ENCODE measurements at places on chromosomes 3 and 15.
A peak's percentile ranks its signal among the peaks of the same experiment; 100 is the strongest.

DNA sequence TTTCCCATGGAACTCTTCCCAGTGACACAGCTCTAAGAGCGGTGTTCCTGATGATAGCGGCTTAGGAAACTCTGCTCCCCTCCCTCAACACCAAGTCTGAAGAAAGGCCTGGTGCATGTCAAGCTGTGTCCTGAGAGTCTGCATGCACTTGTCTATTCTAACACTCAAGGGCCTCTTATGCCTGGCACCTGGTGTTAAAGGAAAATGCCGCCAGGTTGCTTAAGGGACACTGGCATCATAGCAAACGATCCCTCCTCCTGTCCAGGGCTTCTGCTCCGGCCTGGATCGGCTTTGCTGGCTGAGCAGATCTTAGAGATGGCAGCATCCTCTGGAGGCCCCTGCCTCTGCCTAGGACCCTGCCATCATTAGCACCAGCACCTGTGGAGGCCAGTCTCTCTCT, 121.7 kb downstream of the MEGF11 start:
- no peak for DNase-seq

DNA sequence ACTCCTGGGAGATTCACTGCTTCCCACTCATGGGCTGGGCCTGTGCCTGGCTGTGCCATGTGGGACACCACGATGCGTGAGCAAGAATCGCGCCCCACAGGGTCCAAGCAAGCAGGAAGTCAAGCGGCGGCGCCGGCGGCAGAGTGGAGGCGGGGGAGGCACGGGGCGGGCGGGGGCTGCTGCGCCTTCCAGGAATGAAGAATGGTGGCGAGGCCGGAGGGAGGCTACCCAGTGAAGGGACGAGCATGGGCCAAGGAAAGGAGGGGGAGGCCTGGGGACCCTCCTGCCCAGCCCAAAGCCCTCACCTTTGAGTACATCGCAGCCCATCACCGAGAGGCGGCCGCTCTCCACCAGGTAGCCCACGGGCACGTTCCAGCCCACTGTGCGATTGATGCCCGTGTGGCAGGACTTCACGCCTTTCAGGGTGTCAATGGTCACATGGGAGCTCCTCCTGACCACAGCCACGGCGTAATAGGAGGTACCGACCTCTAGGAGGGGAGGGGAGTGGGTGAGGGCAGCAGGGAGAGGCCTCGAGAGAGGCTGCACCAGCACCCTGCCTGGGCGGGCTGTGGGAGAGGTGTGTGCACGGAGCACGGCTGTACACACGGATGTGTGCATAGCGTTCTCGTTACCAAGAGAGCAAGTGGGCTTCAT, 5.5 kb downstream of the MELTF start:
- no peak for DNase-seq

- no peak for DNase-seq
These were observed 60.0 kb upstream of the HES1 start for GRCh38 chr3:194075802-194076460.

DNA sequence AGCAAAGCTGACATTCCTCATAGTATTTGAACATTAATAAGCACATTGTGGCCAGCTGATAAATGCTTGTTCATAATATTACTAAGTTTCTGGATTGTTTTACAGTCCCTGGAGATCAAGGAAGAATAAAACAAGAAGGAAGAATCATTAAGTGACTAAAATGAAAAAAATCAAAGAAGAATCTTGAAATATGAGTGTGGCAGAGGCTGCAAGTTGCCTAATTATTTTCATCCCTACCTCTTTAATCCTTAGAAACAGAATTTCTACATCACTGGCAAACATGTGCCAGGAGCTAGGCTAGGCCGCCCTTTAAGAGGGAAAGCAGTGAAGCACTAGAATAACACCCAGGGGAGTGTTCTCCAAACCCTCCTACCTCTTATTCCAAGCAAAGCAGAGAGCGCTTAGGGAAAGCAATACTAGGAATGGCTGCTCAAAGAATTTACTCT, 98.9 kb downstream of the MAGI1 start:
- DNase-seq, result no peak

GRCh38 chr3:46612324-46612723, at the start of gene FAM240A:
TSS of gene FAM240A (plus strand) at chr3:46612525. CDS start at chr3:46612684, 159 bp downstream.
- DNase-seq, result no peak

GRCh38 chr15:101023501-101024072, 104.4 kb downstream of the LRRK1 start:
- no peak for DNase-seq

DNA sequence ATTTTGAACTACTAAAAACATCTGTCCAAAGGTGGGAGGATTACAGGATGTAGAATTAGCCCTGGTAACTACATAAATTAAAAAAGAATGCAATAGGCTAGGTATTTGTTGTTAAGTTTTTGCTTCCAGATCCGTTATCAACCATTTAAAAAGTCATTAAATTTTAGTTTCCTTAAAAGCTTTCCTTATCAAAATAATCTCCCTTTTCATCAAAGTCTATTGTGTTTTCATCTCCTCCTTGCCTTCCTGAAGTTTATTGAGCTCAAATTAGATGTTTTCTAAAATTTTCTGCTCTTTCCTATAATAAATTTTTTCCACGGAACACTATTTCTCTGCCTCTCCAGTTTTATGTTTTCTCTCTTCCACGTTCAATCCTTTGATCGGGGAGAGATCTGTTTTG, 108.6 kb downstream of the MEX3B start:
- DNase-seq, result no peak

- no peak for DNase-seq
These were observed 13.6 kb upstream of the WNT5A start for GRCh38 chr3:55500555-55501330.

- DNase-seq, result no peak
These were observed 10.3 kb downstream of the HRH1 start for GRCh38 chr3:11164607-11165006.

GRCh38 chr3:50316657-50317242, 5.8 kb downstream of the HYAL2 start:
- DNase-seq, result peak; percentile 2

GRCh38 chr3:124845406-124845805, 41.8 kb downstream of the ITGB5 start:
- DNase-seq, result no peak

DNA sequence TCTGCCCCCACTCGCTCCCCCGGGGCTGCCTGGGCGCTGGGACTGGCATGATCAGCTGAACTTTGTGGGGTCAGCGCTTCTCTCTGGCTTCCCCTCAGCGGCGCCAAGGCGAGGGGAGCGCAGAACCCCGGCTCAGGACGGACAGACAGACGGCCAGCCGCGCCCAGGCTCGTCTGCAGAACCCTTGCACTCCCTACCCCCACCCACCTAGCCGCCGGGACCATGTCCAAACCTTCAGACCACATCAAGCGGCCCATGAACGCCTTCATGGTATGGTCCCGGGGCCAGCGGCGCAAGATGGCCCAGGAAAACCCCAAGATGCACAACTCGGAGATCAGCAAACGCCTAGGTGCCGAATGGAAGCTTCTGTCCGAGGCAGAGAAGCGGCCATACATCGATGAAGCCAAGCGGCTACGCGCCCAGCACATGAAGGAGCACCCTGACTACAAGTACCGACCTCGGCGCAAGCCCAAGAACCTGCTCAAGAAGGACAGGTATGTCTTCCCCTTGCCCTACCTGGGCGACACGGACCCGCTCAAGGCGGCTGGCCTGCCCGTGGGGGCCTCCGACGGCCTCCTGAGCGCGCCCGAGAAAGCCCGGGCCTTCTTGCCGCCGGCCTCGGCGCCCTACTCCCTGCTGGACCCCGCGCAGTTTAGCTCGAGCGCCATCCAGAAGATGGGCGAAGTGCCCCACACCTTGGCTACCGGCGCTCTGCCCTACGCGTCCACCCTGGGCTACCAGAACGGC, 621 bp downstream of the SOX14 start:
- no peak for DNase-seq

DNA sequence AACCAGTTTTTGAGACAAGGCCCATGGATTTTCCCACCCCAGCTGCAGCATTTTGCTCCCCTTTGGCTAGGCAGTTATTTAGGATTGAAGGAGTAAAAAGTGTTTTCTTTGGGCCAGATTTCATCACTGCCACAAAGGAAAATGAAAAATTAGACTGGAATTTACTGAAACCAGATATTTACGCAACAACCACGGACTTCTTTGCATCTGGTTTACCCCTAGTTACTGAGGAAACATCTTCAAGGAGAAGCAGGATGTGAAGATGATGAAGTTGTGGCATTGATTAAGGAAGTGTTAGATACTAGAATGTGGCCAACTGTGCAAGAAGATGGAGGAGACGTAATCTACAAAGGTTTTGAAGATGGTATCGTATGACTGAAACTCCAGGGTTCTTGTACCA, 165.2 kb upstream of the MYRIP start:
- no peak for DNase-seq

GRCh38 chr3:132198516-132198915, 118.7 kb upstream of the ACP3 start:
- DNase-seq, result no peak

DNA sequence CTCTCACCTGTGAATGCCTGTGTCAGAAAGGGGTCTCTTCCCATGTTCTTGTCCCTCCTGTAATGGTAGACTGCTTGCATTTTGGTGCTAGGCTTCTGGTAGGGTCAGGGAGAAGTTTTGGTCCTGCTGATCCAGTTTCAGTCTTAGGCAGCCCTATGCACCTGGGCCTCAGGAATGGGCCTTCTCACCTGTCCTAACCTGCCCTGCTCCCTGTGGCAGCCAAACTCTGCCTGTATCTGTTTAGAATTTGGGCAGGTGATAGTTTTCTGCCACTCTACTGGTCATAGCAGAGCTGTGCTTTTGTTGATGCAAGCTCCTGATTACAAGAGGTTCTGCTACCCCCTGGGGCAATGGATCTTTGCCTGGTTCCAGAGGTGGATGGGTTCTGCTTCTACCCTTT, 118.7 kb downstream of the PLCL2 start:
- DNase-seq, result no peak

DNA sequence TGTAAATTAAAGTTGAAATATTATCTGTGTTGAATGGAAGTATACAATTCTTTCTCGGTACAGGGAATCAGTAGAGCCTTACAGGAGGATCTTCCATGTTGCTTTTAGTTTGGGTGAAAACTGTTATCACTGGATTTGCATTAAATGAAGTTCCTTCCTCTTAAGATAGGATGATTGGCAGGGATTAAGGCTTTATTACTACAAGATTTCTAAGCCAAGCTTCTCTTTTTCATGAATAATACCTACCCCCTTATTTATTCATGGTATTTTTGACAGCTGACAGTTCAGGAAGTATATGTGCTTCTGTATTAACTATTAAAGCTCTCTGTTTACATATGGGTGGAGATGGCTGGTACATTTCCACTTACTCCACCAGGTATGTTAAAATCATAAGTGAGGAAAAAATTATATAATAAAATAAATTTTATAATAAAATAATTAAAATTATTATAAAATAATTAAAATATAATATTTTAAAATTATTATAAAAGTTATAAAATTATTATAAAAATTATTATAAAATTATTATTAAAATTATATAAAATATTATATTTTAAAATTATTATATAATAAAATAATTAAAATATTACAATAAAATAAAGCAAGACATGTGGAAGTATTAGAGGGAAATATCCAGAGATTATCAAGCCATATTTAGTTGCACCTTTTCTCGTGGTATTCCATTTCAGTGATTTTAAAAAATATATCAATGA, 332.9 kb downstream of the ROBO2 start:
- DNase-seq, result no peak

DNA sequence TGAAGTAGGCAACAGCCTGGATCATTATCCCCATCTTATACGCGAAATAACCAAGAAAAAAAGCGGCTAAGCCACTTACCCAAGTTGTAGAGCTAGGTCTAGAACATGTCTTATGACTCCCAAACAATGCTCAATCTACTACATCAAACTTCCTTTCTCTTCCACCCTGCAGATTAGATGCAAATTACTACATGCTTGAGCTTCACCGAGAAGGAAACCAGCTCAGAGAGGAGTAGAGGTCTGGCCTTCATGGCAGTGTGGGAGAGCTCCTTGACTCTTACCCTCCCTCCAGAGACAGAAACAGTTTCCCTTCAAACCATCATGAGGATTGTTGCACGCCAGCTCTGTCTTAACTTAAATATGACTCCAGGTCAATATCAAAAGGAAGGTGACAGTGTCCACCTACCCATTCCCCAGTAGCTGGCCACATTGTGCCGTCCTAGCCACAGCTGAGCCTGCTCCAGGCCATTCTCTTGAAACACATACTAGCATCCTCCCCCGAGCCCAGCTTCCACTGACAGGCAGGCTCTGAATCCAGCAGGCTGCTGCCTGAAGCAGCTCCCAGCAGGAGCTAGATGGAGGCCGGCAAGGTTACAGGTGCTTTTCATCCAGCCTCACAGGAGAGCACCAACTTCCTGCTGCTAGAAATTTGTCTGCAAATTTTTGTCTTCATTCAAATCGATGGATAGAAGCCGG, 56.8 kb downstream of the CPN2 start:
- peak; percentile 54 for DNase-seq

- DNase-seq, result no peak
These were observed 302.9 kb upstream of the RARB start for GRCh38 chr3:25125201-25125600.

DNA sequence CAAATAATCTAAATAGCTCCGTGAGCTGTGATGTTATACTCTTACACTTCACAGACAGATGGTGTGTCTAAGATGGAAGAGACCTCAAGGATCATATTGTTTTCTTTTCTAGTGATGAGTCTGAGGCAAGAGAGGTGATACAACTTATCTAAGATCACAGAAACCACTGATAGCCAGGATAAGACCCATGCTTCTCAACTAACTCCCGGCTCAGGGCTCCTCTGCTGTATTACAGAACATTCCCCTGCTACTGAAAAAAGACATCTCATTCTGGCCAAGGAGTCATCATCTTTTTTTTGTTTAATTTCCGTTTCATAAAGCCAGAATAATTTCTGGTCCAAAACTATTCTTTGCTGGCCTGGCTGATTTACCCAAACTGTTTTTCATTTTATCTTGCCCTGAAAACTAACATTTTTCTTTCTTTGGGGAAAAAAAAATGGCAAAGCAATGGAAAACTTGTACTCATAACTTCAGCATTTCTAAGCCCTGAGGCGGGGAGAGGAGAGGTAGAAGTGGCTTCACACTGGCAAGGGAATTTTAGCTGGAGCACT, 46.9 kb upstream of the GAP43 start:
- DNase-seq, result no peak

GRCh38 chr15:58340176-58340575, 91.6 kb upstream of the LIPC start:
- DNase-seq, result no peak

DNA sequence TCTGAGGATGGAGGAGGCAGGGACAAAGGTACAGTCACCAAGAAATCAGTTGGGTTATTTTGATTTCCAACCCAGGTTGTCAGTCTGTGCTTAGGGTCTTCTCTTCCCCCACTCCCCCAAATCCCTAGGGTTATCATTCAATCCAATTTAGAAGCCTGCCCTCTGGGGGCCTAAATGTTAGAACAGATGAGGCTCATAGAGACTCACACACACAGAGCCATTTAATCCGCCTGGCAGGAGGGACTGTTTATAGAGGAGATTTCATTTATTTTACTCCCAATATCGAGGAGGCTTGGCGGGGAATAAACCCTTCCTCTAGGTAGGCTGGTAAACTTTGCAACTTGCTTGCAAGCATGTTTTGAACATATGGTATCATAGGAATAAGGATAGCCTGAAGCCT, 52.8 kb downstream of the RHCG start:
- no peak for DNase-seq

- DNase-seq, result peak; percentile 37
These were observed 255.2 kb downstream of the NR2F2 start for GRCh38 chr15:96585484-96586386.

Data from COR-L47 (cell line).